ENCODE measurements at places on chromosomes 13 and 19. TPM values are rescaled to one million over a fixed set of nuclear protein-coding genes. Genes with fewer than 3 reads are reported as not detected.

GRCh38 chr19:45608948-45609347, 6.9 kb upstream of the GPR4 start:
- H3K36me3 ChIP-seq = no peaks in the 10 kb centered on the region
- no peaks in the 10 kb centered on the region for H3K27me3 ChIP-seq
- H3K4me1 ChIP-seq = peaks cover 9% of the 10 kb centered on the region
- no peak for DNase-seq
- H3K27ac ChIP-seq = no peak overlapping the region
- H3K4me3 ChIP-seq = no peak overlapping the region

DNA sequence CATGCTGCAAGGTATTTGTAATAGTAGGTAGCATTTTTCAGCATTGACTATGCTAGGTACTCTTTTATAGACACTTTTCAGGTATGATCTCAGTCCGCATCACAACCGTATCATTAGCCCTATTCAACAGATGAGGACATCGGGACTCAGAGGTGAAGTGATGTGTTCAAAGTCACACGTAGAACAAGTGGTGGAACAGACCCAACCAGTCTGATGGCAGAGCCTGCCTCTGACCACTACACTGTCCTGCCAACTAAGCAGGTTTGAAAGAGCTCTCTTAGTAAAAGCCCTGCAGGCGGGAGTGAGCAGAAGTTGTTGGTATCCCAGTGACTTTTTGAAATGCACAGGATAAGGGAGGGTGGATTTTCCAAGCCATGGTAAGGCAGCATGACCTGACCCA, 20.2 kb downstream of the PAF1 start:
- no peaks in the 10 kb centered on the region for H3K4me1 ChIP-seq
- no peak for DNase-seq
- H3K27ac ChIP-seq = no peak overlapping the region
- H3K27me3 ChIP-seq = no peaks in the 10 kb centered on the region
- no peaks in the 10 kb centered on the region for H3K36me3 ChIP-seq

- no peak overlapping the region for H3K27ac ChIP-seq
- no peaks in the 10 kb centered on the region for H3K27me3 ChIP-seq
These were observed 162.0 kb downstream of the ITGBL1 start for GRCh38 chr13:101614491-101614890.

GRCh38 chr19:2488405-2488941, 12.5 kb downstream of the GADD45B start:
- H3K27me3 ChIP-seq = no peaks in the 10 kb centered on the region
- peaks cover 5% of the 10 kb centered on the region for H3K4me1 ChIP-seq
- peak overlapping the region; percentile 58 for H3K4me3 ChIP-seq

- peak overlapping the region; percentile 72 for H3K27ac ChIP-seq
- H3K36me3 ChIP-seq = no peaks in the 10 kb centered on the region
These were observed 737 bp downstream of the XRCC1 start for GRCh38 chr19:43574424-43575155.

DNA sequence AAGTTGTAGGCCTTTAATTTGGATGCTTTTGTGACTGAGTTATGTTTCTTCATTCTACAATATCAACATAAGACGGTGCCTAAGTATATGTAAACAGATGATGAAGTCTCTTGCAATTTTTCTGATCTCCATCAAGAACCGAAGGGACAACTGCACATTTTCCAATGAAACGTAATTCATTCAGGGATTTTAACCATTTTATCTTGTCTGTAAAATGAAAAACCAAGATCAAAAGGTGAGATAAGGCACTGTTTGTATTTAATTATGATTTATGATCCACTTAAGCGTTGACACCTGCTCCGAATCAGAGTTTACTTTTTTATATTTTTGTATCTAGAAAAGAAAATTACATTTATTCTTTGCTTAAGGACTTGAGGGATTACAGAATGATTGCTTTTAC, 556.8 kb upstream of the ARGLU1 start:
- no peaks in the 10 kb centered on the region for H3K4me1 ChIP-seq
- H3K4me3 ChIP-seq = no peak overlapping the region
- no peaks in the 10 kb centered on the region for H3K36me3 ChIP-seq
- H3K27me3 ChIP-seq = no peaks in the 10 kb centered on the region

- H3K27ac ChIP-seq = no peak overlapping the region
- H3K4me3 ChIP-seq = no peak overlapping the region
- H3K27me3 ChIP-seq = no peaks in the 10 kb centered on the region
These were observed 45.0 kb downstream of the RASA3 start for GRCh38 chr13:114087430-114087829.

Gene FXYD1
- total RNA-seq = not detected

Gene KLK6
- total RNA-seq = not detected

Gene NOVA2
- 2.3 TPM for total RNA-seq

Gene TBXA2R
- 0.80 TPM for total RNA-seq

Gene KLK11
- total RNA-seq = 3.8 TPM

Gene COL5A3
- total RNA-seq = 1.2 TPM
